ENCODE measurements at places on chromosomes 7 and 10.

- no peak for DNase-seq
Observed at GRCh38 chr7:156080596-156080995, 268.3 kb upstream of the SHH start.

DNA sequence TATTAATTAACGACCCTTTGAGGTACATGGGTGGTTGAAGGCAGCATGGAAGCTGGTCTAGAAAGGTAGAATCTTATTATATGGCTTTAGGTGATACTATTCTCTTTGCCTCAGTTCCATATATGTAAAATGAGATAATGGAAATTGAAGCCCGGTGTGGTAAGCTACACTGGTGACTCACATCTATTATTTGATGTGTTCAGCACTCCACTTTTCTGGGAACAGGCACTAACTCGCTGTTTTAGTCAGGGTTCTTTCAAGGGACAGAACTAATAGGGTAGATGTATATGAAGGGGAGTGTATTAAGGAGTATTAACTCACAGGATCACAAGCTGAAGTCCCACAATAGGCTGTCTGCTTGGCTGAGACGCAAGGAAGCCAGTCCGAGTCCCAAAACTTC is 4.4 kb upstream of the TRUB1 start:
- no peak for DNase-seq

DNA sequence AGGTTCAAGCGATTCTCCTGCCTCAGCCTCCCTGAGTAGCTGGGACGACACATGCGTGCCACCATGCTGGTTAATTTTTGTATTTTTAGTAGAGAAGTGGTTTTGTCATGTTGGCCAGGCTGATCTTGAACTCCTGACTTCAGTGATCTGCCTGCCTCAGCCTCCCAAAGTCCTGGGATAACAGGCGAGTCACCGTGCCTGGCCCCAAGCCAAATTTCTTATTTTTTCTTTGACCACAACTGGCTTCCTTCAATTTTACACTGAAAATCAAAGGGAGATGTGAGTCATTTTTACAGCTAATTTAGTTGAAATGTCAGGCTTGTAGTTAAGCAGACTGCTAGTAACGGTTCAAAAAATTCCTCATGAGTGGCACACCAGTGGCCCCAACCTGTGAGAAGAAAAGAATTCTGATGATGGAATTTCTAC is 7.8 kb downstream of the RNF216 start:
- no peak for DNase-seq

DNA sequence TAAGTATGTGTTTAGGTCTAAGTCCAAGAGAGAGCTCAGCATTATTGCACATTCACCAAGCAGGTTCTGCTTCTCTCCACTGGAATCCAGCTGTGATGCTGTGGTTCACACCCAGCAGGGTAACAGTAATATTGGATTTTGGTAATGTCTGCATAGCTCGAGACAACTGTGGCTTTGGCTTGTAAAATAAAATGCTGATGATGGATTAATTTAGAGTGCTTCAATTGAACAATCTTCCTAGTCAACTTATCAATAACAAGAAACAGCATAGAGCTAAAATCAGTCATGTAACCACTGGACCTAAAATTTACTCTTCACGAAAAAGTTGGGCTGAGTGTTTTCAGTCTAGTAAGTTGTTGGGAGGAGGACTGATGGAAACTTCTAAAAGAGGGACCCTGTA is 709.2 kb downstream of the TYW1 start:
- no peak for DNase-seq

GRCh38 chr10:100934084-100934659 is 21.4 kb downstream of the SLF2 start:
- DNase-seq, result no peak

- DNase-seq, result no peak
Observed at GRCh38 chr7:87003872-87004798, 55.3 kb downstream of the ELAPOR2 start.

DNA sequence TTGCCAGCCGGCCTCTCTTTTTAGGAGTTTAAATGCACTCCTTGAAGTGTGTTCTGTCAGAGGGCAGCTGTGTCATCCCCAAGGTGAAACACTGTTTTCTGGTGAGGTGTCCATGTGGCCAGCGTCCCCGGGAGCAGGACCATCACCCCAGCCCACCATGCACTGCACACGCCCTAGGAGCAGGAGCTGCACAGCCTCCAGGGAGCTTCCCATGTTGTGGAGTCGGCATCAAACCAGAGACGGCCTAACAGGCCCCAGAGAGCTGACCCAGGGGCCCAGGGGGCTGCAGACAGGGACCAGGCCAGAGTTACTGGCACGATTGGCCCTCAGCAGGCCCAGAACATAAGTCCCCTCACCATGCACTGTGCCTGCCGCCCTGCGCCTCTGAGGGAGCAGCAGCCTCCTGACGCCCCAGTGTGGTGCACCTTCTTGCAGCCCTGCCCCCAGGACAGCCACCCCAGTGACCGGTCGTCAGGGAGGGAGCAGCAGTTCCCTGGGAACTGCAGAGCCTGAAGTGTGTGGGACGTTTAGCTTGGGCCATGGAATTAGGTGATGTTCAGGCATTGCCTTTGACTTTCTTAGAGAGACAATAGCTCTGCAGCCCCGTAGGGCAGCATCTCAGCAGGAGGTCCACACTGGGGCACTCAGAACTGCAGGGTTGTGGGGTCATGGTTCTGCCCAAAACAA is 97.9 kb downstream of the NKX6-2 start:
- DNase-seq, result no peak
